ENCODE measurements at places on chromosomes 13 and 19.

DNA sequence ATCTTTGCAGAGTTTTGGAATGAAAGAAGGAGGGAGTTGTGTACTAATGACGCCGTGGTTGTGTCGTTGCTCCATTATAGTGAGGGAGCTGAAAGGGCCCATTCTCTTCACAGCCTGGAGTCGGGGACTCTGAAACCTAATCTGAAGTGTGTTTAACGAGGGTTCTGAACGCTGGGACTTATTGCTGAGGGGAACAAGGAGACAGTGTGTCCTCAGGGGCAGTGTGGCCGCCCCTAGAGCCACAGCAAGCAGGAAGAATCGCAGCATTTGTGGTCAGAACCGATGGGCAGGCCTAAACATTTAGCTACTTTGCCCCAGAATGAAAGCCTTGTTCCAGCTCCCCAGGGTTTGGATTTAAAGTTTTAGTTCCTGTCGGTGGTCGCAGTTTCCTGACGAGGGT, 156.4 kb upstream of the RNF113B start:
- DNase-seq = no peak

- DNase-seq = no peak
Measured at GRCh38 chr19:16342002-16342715, 17.5 kb downstream of the KLF2 start.

GRCh38 chr13:42970824-42971690, 21.0 kb downstream of the EPSTI1 start:
- DNase-seq = peak; percentile 13

GRCh38 chr19:45153339-45154063, 7.3 kb downstream of the NKPD1 start:
- no peak for DNase-seq

GRCh38 chr19:15812060-15812722, 3.3 kb downstream of the OR10H1 start:
- no peak for DNase-seq

- DNase-seq = no peak
Measured at GRCh38 chr13:77832339-77833100, 86.1 kb downstream of the EDNRB start.

GRCh38 chr13:75693227-75693626, 57.1 kb downstream of the LMO7 start:
- no peak for DNase-seq

DNA sequence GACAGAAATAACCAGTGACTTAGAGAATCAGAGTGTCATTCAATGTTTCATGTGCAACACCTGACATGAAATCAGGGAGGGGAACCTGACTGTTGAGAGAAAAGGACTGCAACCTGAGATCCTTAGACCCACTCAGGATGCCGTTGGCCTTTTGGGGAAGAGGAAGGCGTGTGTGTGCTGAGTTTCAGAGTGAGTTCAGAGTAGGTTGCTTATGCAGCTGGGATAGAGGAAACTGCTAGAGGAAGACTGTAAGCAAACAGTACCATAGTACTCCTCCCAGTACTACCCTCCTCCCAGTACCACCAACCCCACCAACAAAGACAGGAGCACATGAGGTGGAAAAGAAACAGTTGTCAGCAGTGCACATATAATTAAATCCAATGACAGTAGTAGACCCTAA, 63.7 kb downstream of the KL start:
- no peak for DNase-seq

- no peak for DNase-seq
Measured at GRCh38 chr19:1846517-1847204, 1.6 kb downstream of the REXO1 start.

DNA sequence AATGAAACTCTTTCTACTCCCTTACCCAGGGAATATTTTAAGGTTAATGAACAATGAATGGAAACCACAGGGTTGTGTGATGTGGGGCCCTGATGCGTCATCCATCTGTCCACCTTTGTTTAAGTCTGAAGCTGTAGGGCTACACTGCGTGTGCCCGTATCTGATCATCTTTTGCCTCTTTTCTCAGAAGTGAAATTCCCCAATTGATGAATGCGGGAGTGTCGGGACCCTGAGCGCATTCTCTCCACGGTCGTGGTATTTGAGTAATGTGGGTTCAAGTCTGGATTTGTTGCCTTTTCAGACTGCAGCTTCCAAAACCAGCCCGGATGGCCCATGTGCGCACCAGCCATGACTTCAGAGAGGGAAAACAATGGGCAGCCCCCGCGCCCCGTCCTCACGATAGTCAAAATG, 112.3 kb downstream of the COL4A2 start:
- no peak for DNase-seq

GRCh38 chr19:48967346-48968178, 2.5 kb downstream of the FTL start:
- DNase-seq = no peak

DNA sequence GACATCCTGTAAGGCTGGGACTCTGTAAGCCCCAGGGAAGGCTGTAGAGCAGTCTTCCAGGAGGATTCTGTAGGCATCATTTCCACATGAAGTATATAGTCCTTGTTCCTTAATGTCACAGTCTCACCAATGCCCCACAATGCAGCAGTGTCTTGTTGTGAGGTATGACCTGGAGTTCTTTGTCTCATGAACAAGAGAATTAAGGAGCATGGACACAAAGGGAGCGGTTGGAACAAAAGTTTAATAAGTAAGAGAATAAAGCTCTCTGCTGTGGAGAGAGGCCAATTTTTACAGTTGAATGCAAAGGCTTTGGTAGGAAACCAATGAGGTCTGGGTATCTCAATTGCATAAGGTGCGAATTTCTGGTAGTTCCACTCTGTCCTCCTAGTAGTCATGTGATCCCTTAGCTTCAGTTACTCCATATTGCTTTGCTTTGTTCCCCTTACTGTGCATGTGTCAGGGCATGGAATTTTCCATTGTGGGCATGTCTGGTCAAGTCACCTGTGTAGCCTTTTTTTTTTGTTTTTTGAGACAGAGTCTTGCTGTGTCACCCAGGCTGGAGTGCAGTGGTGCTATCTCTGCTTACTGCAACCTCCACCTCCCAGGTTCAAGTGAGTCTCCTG, 124.3 kb upstream of the TMTC4 start:
- DNase-seq = no peak

DNA sequence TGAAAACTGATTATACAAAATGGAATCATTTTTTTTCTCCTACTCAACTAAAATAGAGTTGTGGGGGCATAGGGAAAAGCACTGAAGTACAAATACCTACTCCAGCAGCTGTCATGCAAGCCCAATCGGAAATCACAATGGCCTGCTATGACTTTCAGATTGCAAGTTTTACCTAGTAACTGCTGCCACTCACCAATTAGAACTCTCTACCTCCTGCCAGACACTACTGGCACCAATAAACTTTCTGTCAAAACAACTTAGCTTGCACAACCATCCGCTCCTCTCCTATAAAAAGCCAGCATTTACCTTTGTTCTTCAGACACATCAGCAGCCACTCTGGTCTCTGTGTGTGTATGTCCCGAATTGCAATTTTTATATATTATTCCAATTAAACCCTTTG, 9.3 kb upstream of the TRPC4 start:
- DNase-seq = no peak

DNA sequence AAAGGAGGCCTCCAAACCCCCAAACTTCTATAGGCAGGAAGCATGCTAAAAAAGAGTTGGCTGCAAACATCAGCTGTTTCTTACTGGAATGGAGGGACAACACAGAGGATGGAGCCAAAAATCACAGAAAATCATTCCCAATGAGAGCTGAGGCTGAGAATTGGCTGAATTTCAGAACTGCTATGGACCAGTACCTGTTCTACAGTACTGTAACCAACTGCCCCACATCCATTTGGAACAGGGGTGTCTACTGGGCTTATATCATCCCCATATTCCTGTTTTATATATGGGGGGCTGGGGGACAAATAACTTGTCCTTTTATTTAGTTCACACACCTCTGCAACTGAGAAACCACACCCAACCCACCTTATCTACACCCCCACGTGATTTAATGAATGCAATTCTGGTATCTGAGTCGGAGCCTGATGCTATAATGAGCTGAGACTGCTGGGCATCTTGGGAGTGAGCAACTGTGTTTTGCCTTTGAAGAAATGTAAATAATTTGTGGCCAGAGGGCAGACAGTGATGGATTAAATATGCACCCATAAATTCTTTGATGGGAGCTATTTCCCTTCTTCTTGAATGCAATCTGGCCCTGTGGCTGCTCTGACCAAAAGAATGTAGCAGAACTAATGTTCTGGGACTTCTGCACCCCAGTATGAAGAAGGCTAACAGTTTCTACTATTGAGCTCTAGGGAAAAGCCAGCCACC, 82.6 kb downstream of the TBC1D4 start:
- DNase-seq = no peak

GRCh38 chr19:48728911-48729664, 9.6 kb upstream of the MAMSTR start:
- DNase-seq = no peak

DNA sequence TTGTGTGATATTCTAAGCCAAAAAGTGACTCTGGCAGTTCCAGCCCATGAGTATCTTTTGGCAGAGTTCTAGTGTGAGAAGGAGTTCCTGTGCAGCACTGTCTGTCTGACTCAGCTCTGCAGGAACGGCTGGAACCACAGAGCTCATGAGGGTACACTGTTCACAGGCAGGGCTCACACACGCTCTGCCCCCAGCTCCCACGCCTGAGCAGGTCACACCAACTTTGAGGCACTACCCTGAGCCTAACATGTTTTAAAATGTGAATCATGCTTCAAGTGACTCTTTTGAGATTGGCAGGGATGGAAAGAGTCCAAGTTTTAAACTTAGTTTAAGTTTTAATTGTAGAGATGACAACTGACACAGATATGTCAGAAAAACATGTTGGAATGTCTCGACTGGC, 1203.3 kb downstream of the UQCRFS1 start:
- DNase-seq = no peak

DNA sequence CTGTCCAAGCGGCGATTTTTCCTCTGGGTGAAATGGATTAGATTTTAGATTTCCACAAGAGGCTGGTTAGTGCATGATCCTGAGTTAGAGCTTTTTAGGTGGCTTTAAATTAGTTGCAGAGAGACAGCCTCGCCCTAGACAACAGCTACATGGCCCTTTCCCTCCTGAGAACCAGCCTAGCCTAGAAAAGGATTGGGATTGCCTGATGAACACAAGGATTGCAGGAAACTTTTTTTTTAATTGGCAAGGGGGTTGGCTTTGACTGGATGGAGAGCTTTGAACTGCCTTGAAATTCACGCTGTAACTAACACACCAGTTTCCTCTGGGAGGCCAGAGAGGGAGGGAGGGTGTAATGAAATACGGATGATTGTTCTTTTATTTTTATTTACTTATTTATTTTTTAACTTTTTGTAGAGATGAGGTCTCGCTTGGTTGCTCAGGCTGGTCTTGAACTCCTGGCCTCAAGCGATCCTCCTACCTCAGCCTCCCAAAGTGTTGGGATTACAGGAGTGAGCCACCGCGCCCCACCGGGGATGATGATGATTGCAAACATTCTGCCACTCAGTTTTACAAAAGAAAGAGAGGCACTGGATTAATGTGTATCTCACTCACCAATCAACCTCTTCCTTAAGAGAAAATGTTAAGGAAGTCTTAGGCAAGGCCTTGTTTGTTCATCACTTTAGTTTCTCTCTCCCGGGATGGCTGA, 1.9 kb downstream of the LDLR start:
- DNase-seq = no peak

- no peak for DNase-seq
Measured at GRCh38 chr19:35902870-35903475, 644 bp downstream of the HCST start.

- DNase-seq = no peak
Measured at GRCh38 chr13:52195401-52195837, 36.0 kb upstream of the NEK3 start.

DNA sequence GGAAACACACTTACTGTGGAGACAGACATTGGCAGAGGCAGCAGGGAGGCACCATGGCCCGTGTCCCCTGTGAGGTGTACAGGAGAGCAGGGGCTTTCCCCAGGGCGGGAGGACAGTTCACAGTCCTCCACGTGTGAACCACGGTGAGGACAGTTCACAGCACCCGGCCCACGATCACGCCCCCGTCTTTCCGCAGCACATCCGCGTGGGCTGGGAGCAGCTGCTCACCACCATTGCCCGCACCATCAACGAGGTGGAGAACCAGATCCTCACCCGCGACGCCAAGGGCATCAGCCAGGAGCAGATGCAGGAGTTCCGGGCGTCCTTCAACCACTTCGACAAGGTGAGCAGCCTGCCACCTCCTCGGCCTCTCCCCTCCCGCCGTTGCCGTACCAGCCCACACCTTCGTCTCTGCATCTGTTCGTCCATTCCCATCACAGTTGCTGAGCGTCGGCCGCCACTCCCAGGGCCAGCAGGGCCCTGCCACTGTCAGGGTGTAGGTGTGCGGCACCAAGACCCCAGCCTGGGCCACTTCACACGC, 17.4 kb downstream of the CAPN12 start:
- DNase-seq = no peak

GRCh38 chr19:33510462-33511194, 11.0 kb downstream of the PEPD start:
- no peak for DNase-seq

DNA sequence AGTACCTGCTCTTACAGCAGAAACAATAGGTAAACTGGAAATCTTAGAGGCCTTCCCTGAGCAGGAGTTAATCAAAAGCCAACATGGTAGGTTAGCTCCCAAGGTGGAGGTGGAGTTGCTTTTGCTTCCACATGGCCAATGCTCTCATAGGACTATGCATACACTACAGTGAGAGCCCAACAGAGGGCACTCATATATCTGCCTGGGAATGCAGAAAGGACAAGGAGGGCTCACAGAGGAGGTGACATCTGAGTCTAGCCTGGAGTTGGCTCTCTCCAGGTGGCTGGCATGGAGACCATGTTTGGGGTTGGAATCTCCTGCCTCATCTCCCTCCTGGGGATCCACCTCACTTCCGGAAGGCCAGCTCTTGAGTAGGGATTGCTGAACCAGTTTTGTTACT, 34.6 kb downstream of the ATP8A2 start:
- DNase-seq = no peak

GRCh38 chr13:40456397-40456953, 210.0 kb downstream of the FOXO1 start:
- no peak for DNase-seq

DNA sequence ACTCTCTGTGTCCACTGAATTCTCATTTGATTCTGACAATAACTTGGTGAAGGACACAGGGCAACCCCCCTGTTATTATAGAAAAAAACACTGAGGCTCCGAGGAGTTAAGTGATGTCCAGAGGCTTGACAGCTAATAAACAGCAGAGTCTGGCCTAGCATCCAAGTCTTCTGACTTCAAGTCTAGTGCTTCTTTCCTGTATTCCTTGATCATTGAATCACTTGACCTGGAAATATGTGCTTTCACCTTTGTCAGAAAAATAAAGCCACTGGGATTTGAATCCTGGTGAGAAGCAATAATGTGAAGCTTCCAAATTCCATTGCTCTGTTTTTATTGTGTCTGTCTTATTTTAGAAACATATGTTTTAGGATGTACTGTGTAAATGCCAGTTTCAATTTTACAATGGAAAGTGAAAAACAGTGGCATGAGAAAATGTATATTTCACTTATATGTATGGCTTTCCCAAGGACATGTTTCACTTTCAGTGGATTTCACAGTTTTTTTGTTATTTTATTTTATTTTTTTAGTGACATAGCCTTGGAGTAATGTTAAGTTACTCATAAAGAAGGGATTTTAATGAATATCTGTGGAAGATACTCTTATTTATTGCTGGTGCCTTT, 190.2 kb downstream of the GPC6 start:
- no peak for DNase-seq
